Stimulated activated naive B cell treated with anti-CD40 and anti-IgM and Interleukin-4, amounts not matched to agents 10 μg/mL and 1 μg/mL and 100 μg/mL, for 72 hours (primary cell): ENCODE measurements at places on chromosomes 2 and 18.

- no peak for DNase-seq
These were observed 31.3 kb upstream of the CDH2 start for GRCh38 chr18:28208268-28208667.

DNA sequence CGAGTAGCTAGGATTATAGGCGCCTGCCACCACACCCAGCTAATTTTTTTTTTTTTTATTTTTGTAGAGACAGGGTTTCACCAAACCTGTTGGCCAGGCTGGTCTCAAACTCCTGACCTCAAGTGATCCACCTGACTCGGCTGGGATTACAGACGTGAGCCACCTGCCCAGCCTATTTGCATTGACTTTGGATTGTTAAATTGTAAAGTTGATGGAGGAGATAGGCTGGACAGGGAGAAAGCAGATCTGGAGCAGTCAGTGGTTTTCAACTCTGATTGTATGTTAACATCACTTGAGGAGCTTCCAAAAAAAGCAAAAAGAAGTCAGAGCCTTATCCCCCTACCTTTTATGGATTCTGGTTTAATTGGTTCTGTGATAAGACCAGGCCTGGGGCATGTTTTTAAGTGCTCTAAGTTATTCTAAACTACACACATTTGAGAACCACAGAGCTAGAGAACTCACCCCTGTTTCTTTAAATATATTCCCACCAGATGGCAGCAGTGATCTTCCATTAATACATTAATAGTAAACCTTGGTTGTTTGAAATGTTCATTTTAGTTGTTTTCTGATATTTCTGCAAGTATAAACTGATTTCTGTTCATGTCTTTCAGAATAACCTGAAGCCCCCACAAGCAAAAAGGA is 7.5 kb downstream of the C2orf49 start:
- DNase-seq = no peak

GRCh38 chr2:36338124-36338826 is 17.3 kb upstream of the CRIM1 start:
- DNase-seq = no peak

DNA sequence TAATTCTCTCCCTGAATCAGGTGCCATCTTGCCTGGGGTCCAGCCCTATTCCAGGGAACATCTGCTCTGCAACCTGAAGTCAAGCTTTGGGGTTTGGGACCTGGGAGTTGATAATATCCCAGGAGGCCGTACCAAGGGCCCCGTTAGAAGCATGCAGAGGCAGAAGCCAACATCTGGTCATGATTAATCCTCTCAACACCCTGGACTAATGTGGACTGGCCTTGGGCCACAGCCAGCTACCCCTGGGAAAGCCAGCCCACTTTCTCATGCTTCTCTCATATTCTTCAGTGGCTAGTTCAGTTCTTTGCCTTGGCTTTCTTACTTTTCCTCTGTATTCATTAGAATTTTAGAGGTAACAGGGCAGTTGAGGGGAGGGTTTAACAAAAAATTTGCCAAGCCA is 515.6 kb upstream of the NRP2 start:
- DNase-seq = no peak

DNA sequence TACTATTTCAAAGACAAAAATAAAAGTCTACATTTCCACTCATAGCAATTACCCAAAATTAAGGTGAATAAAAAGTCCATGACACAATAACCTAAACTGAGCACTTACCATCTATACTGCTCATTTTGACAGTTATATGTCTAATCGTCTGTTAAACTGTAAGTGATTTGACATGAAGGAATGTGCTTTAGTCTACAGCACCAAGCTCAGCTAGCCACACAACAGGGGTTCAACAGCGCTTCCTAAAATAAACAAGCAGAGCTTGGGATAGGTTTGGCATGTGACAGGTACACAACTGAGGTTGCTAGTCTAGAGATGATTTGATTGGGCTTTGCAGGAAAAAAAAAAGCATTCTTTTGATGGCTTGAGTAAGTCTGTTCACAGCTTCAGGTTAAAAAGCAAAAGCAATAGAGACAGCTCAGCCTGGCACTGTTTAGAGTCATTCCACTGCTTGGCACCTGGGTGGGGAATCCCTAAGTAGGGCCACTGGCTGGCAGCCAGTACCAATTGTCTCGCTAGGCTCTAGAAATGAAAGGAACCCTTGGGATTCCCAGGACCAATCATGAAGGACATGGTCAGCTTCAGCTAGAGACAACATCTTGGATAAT is 78.6 kb downstream of the BARD1 start:
- no peak for DNase-seq

DNA sequence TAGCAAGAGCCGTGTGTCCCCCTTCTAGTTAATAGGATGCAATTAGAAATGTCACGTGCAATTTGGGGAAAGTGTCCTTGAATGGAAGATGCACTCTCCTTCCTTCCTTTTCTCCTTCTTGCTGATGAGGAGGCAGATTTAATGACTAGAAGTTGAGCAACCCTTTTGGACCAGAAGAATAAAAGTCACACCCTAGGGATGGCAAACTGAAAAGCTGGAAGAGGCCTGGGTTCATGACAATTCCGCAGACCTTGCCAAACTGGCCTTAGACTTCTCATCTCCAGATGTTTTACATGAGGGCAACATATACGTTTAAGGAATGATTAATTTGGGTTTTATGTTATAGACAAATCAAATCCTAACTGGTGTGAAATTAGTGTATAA is 38.6 kb upstream of the NCOA1 start:
- DNase-seq = no peak

GRCh38 chr2:160331258-160332025 is 131.4 kb upstream of the ITGB6 start:
- DNase-seq = no peak

DNA sequence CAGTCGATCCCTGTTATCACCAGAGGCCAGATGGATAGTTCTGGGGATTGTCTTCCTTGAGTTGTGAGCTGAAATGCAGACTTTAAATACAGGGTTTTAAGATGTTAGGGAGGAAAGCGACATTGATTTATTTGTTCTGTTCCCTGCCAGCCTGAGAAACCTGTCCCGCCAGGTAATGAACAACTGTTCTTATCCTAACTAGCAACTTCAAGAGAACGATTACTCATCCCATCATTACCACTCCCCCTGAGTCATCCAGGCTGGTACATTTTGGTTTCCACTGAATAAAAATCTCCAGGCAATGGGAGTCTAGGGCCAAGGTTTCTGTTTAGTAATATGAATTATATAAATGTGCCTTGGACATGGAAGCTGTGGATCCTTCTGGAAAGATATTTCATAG is 131.2 kb downstream of the LYPD6B start:
- DNase-seq = no peak

GRCh38 chr2:26971911-26972786 is 1.7 kb downstream of the MAPRE3 start:
- no peak for DNase-seq

DNA sequence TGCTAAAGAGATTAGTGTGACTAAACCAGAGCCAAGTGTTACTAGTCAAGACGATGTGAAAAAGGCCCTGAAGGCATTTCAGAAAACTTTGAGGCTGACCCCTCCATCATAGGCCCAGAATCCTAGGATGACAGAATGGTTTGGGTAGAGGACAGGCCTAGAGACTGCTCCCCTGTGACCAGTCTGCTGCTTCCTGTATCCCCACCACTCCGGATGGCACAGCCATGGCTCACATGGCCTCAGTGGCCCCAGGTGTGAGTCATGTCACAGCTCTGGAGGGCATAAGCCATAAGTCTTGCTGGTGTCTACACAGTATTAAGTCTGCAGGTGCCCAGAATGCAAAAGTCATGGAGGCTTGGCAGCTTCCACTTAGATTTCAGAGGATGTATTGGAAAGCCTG is 12.4 kb upstream of the STAT1 start:
- no peak for DNase-seq

GRCh38 chr2:205913668-205914067 is 172.3 kb downstream of the INO80D start:
- no peak for DNase-seq

- DNase-seq = no peak
These were observed 92.1 kb downstream of the LYPD6 start for GRCh38 chr2:149422337-149422990.

DNA sequence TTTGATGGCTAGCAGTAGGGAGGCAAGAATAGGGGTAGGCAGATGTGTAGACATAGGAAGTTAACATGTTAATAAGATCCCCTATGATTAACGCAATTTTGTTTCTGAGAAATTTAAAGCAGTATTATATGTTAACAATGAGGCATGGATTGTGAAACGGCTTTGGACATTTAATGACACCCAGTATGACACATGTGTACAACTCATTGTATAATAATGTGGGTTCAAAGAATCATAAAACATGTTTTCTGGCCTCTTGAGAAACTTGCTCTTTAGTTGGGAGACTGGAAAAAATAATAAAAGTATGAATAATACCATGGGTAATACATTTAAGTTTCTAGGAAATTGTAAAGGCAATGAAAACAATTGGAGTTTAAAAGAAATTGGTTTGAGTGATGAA is 332.1 kb upstream of the CDH20 start:
- DNase-seq = no peak
